RKO (cell line): ENCODE measurements at places on chromosomes 7 and 10.

DNA sequence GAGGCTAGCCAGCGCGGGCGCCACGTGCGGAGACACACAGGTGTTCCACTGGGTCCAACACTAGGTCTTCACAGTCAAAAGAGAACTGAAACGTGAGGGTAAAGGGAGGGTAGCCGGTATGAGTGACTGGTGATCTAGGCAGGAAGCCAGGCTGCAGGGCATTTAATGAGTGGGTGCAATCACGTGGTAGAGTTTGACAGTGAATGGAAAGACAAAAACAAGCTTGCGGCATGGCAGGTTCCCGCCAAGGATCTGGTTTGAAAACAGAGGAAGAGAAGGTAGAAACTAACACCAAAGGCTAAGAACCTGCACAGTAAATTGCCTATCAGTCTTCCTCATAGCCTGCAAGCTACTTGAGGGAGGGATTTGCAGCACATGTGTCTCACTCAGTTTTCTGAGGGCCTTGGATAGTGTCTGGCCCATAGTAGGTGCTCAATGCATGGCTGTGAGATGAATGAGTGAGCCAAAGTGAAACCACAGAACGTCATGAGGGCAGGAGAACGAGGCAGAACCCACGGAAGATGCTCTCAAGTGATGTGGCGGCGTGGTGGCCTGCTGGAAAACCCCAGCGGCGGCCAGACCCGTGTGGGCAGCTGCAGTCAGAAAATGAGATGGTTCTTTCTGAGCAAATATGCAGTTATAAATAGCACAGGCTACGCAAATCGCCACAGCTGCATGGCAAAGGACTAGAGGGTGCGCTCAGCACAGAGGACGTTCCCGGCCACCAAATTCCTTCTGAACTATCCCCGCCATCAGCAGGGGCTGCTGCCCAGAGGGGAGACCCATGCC, 183.6 kb upstream of the NFE2L3 start:
- DNase-seq = no peak

DNA sequence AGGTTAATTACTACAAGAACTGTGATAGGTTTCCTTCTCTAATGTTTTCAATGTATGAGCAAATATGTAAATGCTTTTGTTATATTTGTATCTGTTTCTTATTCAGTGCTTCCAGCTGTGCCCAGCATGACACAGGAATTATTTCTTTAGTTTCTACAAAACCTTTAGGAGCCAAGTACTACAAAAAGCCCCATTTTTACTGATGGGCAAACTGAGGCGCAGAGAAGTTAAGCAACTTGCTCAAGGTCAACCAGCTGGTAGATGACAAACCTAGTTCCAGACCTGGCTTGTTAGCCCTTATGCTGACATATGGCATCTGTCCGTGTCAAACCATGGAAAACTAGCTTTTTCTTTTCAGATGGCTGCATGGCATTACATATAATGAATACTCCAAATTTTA, 134.6 kb downstream of the JAZF1 start:
- DNase-seq = no peak

DNA sequence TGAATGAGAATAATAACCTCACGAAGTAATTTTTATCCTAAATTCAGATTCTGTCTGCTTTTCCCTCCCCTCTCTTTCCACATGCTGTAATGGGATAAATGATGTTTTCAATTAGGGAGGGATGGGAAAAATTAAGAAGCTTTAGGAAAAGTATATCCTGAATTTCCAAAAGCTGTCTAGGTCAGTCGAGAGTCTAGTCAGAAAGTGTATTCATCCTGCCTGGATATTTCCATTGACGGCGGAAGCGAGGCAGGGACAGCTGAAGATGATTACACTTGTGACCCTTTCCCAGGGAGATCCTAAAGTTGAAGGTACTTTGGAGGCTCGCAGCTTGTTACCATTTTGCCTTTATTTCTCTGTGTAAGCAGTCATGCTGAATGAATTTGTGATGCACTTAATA, 204.1 kb downstream of the ZNF365 start:
- no peak for DNase-seq

DNA sequence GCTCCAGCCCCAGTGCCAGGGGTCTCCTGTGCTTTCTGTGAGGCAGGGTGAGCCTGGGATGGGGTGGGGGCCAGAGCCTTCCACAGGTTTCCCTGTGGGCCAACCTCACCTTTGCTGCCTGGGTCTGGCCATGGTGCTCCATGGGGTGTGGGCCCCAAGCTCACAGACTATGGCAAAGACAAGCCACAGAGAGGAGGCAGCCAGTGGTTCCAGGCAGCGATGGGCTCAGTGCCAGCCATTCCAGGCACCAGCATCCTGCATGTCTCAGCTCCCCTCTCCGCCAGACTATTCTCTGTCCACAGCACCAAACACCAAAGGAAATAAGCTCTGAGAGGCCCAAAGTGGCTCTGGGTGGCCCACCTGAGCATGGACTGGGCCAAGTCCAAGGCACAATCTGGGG, 133.5 kb downstream of the PTPN20 start:
- DNase-seq = no peak

DNA sequence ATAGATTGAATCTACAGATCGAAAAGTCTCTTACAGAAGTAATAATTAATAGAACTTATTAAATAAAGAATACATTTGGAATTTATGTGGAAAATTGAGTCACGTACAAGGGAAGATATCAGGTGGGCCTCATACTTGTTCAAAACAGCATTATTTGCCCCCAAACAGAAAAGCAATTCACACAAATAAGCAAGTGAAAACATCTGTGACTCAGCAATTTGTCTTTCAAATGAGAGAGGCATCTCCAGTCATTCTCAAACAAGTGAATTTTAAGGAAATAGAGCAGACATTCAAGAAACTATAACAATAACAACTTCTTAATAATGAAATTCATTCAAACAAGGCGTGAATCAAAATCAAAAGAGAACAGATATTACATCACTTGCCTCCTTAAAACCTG, 50.1 kb downstream of the SEMA3A start:
- DNase-seq = no peak

DNA sequence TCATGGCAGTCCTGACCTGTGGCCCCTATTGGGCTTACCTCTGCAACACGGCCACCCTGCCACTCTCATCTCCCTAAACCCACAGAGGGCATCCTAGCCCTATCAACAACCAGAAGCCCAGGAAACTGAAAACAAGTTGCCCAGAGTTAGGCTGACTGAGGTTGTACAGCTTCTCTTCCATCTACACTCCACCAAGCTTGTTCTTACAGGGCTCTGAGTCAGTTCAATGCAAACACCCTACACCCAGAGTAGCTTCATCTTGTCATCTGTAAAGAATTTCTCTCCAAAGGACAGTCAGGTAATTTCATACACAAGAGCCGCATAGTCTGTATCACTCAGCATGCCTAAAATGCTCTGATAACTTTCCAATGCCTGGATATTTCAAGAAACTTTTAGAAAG, 175.4 kb downstream of the ARID5B start:
- peak; percentile 2 for DNase-seq

DNA sequence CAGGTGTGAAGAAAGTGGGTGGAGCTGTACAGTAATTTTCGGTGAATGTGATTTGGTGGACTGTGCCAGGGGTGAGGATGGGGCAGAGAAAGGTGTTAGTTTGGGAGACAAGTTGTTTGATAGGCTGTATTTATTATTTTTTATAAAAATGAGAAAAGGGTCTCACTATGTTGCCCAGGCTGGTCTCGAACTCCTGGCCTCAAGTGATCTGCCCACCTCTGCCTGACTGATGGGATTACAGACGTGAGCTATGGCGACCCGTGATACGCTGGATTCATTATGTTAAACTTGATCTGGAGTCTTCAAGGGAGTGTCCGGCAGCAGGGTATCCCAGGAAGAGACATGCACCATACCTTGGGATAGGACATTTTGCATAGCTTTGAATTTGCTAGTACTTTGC, 1.3 kb downstream of the KAT6B start:
- no peak for DNase-seq

GRCh38 chr7:80618096-80618495, 20.3 kb upstream of the CD36 start:
- DNase-seq = no peak

DNA sequence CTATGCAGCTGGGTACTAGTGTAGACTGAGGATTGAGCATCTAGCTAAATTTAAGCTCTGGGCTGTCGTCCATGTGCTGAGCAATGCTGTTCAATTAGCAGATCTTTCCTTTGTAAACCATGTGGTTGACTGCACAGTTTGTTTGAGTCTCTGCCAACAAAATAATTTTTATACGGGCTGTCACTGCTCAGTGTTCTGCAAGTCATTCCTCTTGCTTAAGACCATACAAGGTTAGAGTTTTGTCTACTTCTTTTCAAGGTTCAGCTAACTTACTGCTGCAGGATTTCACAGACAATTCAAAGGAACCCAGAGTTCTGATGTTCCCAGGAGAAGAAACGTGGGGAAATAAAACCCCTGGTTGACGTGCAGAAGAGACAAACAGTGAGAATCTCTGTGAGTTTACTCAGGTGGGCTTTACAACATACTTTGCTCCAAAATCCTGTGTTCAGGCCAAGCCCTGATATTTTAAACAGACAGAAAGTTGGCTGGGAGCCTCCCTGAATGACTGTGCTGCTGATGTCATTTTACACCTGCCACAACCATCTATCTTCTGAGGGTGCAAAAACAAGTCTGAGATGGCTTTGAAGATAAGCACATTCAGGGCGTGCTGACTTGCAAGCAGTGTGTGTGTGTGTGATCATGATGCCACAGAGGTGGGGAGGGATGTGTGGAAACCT, 177.1 kb upstream of the SVIL start:
- no peak for DNase-seq

- no peak for DNase-seq
Measured at GRCh38 chr10:86365346-86366032, 1.1 kb downstream of the GRID1 start.

DNA sequence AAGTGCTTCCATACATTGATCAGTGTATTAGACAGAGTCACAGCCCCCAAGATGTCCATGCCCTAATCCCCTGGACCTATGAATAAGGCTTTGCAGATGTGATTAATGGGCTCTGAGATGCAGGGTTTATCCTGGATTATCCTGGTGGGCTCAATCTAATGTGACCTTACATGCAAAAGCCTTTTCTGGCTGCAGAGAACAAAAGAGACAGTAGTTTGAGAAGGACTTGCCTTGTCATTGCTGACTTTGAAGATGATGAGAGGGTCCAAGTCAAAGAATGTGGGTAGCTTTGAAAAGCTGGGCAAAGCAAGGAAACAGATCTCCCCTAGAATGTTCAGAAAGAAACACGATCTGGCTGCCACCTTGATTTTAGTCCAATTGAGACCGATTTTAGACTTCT, 238.7 kb downstream of the CCSER2 start:
- DNase-seq = no peak

- DNase-seq = peak; percentile 12
Measured at GRCh38 chr10:123462756-123463155, 203.4 kb upstream of the GPR26 start.

DNA sequence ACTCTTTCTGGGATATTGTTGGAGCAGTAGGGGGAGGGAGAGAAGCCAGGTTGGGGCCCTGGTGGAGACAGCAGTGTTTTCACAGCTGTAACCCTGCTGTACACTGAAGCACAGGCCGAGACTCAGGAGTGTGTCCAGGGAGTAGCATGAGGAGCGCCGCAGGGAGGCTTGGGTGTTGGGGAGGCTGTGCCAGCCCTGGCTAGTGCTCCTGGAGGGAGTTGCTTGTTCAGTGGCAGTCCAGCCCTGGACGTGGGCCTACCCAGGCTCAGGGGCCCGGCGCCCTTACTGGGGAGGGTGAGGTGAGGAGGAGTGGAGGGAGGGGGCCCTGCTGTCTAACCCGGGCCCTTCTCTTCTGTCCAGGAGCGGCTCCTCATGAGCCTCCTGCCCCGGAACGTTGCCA, 35.9 kb downstream of the ADCY1 start:
- no peak for DNase-seq

- DNase-seq = no peak
Measured at GRCh38 chr10:58756130-58756719, 243.6 kb downstream of the BICC1 start.

DNA sequence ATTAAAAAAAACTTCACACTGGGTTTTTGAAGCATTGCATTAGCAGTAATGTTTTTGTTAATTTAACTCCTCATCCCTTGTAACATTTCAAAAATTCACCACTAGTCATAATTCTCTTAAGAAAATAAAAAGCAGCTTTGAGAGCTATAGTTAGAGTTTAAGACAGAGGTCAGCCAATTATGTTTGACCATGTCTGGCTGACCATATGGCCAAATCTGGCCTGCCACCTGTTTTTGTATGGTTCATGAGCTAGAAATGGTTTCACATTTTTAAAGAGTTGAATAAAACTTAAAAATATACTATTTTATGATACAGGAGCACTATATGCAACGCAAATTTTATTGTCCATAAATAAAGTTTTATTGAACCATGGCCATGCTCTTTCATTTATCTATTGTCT, 73.0 kb upstream of the LRRTM3 start:
- no peak for DNase-seq

DNA sequence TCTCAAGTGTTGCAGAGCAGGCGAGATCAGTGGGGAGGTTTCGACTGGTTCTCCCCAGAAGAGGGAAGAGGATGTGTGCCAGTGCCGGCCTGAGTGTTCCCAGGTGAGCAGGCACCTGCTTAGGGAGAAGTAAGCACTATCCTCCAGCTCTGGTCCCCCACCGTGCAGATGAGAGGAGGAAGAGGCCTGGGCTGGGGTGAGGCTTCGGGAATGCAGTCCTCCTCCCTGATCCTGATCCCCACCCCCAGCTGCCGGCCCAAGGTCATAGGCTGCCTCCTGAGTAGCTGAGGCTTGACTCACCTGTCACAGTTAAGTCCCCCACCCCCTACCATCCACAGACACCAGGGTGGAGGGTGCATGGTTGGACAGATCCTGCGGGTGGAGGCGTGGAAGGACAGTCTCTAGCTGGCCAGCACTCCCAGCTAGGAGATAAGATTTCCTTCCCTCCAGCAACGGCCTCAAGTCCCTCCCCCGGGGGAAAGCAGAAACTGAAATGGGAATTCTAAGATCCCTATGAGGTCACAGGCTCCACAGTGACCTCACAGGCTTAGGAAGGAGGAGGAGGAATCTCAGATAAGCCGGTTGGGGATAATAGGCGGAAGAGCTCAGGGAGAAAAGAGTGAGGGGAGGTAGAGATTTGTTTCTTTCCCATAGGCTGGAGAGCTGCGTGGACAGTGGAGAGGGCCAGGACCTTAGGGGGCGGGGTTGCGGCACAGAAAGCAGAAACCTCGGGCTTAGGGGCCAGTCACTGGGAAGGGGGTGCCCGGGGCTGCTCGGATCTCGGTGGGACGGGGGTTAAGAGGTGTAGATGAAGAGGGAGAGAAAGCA, 1.0 kb downstream of the LRCH4 start:
- DNase-seq = peak; percentile 78
